ENCODE measurements at places on chromosomes 3 and 15. TPM values are rescaled to one million over a fixed set of nuclear protein-coding genes. Genes with fewer than 3 reads are reported as not detected.

Gene NPAP1
- total RNA-seq, result not detected

Gene MAP6D1
- not detected for total RNA-seq

Gene MYO5C
- total RNA-seq, result 8.6 TPM

Gene ECE2
- not detected for total RNA-seq

Gene CFAP91
- total RNA-seq, result 6.2 TPM

Gene HHATL
- 0.65 TPM for total RNA-seq

Gene CDV3
- 160 TPM for total RNA-seq

Gene FANCD2OS
- total RNA-seq, result not detected

- no peak for DNase-seq
These were observed 75.9 kb upstream of the CADPS start for GRCh38 chr3:62951037-62951613.

GRCh38 chr15:39300451-39301153, 280.3 kb upstream of the THBS1 start:
- DNase-seq, result no peak

DNA sequence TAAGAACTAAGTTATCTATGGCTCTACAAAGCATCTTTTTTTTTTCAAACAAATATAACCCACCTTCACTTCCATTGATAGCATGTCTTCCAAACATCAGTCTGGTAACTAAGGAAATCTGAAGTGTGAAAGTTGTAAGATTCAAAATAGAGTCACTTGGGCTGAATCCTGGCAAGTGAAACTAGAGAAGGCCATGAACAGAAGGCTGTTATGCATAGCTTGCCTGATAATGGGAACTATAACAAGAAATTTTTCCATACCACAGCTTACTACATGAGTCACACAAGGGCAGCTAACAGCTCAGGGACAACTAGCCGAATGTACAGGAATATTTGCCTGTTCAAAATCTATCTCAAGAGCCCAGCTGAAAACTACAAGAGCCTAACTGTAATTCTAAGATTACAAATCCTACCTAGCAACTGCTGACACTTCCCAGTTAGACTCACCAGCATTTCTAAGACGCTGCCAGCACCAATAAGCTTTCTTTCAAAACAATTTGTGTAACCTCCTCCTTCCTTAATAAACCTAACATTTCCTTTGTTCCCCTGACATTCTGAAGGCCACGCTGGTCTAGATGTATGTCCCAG, 1066.5 kb downstream of the PLOD2 start:
- no peak for DNase-seq

- no peak for DNase-seq
These were observed 136.8 kb downstream of the FHIT start for GRCh38 chr3:61114316-61114953.

GRCh38 chr3:126883241-126883640, 99.7 kb upstream of the PLXNA1 start:
- no peak for DNase-seq

- no peak for DNase-seq
These were observed 103.0 kb upstream of the DPPA4 start for GRCh38 chr3:109440353-109440752.

- peak; percentile 78 for DNase-seq
These were observed 39.0 kb downstream of the CFAP100 start for GRCh38 chr3:126433496-126434263.

GRCh38 chr3:23455084-23455483, 252.0 kb downstream of the UBE2E2 start:
- no peak for DNase-seq

GRCh38 chr15:94066046-94066445, 165.3 kb upstream of the MCTP2 start:
- DNase-seq, result no peak

DNA sequence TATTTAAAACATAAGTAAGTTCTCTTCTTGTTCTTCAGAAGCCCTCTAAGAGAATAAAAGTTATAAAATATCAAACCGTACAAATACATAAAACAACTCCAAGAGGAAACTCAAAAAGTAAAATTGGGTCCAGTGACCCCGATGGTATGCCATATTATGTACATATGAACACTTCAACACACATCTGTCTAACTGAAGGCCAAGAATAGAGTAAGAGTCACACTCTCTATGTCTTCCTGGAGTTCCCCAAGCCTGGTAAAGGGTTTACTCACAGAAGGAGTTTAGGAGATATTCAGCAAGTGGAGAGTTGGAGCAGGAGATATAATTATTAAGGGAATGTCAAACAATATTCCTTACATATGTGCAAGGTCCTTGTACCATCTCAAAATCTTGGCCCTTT, 101.3 kb upstream of the EIF1B start:
- DNase-seq, result no peak

DNA sequence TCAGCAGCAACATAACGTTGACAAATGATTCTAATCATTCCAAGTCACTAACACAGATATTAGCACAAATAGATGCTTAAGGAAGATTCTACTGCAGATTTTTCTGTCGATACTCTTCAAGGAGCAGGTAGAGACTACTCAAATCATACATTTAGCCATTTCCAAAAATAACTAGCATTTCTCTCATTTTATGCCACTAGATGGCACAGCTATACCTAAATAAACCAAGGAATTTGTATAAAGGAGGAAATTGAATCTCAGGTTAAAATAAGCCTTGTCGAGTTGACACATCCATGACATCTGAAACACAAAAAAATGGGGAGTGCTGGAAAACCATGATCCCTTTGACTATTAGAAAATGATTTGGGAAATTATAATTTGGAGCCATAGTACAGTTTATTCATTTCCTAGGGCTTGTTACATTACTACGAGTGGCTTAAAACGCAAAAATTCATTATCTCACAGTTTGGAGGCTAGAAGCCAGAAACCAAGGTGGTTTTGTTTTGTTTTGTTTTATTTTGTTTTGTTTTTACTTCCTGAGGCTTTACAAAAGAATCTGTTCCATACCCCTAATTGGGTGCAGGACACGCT, 59.5 kb upstream of the STRIT1 start:
- no peak for DNase-seq

DNA sequence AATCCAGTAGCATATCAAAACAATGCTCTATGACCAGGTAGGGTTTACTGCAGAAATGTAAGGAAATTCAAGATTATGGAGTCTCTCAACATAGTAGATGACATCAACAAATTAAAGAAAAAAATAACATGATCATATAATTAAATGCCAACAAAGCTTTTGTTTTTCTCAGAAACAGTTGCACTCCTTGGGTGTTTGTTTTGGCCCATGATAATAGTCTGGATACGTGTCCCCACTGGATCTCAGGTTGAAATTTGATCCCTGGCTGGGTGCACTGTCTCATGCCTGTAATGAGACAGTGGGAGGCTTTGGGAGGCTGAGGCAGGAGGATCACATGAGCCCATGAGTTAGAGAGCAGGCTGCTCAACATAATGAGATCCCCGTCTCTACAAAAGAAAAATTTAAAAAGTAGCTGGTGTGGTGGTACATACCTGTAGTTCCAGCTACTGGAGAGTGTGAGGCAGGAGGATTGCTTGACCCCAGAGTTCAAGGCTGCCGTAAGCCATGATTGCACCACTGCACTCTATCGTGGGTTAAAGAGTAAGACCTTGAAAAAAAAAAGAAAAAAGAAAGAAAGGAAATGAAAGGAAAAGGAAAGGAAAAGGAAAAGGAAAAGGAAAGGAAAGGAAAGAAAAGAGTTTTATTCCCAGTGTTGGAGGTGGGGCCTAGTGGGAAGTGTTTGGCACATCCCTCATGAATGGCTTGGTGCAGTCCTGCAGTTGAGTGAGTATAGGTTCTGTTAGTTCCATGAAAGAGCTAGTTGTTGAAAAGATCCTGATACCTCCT, 53.3 kb upstream of the FOXB1 start:
- DNase-seq, result no peak

GRCh38 chr15:45523166-45523460, 558 bp upstream of the SLC30A4 start:
- no peak for DNase-seq

DNA sequence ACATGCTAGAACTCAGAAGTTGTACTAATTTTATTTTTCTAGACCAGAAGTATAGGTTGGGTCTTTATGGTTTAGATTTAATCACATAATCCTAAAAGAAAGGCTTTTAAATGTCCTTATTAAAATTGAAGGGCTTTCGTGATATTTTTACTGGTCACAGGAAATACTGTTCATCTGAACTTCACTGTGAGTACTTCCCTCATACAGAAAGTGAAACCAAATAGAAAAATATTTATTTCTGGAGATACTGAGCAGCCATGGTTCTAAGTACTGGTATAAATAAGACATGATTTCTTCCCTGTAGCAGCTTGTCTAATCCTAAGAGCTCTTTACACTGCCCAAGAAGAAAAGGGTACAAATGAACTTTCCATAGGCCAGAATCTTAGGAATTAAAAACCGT, 2.0 kb downstream of the SNRK start:
- DNase-seq, result no peak

DNA sequence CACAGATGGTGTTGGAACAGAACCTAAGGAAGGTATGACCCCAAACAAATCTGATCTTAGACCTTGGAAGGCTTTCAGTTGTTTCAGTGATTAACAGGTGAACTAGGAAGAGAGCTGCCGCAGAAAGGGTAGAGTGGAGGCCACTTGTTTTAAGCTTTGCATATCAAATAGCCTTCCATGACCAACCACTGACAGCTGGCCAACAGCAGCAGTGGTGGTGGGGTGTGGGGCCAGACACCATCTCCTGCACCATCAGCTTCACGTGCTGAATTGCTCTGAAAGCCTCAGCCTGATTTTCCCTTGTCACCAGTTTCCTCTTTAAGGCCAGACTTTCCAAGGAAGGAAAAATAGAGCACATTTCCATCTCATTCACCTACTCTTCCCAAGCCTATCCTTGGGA, 16.6 kb upstream of the OSBPL11 start:
- DNase-seq, result no peak

GRCh38 chr15:100020189-100020588, 287.0 kb upstream of the LYSMD4 start:
- no peak for DNase-seq

GRCh38 chr3:125310623-125311081, 64.5 kb downstream of the ZNF148 start:
- DNase-seq, result no peak

GRCh38 chr3:66302288-66302687, 81.5 kb downstream of the SLC25A26 start:
- no peak for DNase-seq

DNA sequence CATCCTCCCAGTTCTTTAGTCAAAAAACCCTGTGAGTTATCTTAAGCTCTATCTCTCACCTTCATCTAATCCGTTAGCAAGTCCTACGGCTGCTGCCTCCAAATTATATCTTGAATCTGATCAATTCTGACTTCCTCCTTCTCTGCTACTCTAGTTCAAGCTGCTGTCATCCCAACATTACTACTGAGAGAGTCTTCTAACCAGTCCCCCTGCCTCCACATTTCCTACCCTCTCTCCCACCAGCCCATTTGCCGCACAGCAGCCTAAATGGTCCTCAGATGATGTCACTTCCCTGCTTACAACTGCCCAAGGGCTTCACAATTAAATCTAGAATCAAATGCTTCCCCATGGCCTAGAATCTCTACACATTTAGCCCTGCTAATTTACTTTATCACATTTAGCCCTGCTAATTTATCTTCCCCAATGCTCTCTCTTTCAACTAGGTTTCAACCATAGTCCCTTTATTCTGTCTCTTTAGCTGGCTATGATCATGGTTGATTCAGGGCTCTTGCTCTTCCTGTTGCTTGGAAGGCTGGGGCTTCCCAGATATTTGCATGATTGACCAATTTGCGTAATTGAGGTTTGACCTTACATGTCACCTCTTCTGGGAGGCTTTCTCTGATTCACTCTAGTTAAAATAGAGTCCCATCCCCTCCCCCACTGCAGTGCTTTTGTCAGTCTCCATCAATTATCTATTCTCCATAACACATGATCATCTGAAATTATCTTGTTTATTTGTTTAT, 11.0 kb upstream of the ARL14 start:
- DNase-seq, result no peak

DNA sequence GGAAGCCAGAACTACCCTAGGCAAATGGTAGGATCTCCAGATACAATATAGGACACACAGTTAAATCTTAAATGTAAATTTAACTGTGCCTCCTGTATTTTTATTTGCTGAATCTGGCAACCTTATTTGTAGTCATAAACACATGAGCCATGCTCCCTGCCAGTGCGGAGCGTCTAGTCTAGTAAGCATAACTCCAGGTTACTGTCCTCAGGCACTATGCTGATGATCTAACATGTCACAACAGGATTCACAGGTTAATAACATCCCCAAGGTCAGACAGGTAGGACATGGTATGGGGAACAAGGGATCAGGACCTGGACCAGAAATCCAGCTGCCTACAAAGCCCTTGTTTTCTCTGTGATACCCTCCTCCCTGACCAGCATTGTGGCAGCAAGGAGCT, 305.1 kb downstream of the CACNA2D3 start:
- no peak for DNase-seq

GRCh38 chr15:92617549-92618520, 37.7 kb downstream of the FAM174B start:
- DNase-seq, result peak; percentile 83

DNA sequence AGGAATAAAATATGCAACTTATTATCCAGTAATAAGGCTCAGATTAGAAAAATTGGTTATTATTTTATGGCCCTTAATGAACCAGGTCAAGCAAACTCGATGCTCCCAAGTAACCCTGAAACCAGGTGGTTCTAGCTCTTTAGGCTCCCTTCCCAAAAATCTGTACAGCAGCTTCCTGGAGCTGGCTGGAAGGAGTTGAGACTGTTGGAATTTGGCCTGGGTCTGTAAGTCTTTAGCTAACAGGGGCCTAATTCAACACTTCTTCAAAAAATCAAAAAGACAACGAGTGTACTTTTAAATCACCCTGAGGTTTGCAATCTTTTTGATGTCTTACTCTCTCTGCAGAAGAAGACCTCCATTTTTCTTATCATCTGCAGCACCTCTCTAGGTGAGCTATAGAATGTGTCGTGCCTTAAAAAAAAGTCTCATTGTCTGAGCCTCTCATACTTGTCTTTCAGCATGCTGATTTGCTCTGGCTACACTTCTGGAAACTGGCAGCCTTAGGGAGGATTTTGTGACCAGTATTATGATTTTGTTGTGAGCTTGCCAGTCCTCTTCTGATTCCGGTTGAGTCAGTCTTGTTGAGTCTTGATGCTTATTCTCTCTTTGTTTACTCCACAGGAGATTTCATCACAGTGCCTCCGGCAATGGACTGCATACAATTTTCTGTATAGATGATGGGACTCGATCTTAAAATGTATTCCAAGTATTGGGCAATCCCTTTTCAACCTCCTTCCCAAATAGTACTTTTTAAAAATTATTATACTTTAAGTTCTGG, 235.0 kb upstream of the KBTBD8 start:
- DNase-seq, result no peak

Measured in posterior vena cava (tissue), 2 donors.